Activated T-helper 1 cell treated with anti-CD3 and anti-CD28 coated beads, Interleukin-12 subunit alpha, Interleukin-12 subunit beta, Interleukin-2, Interleukin-4 antibody, amounts not matched to agents 30 ng/mL and 10 ng/mL and 1 ng/mL, durations not matched to agents 14 hours and 24 hours and 36 hours (primary cell): ENCODE measurements at places on chromosomes 2 and 18. TPM values are rescaled to one million over a fixed set of nuclear protein-coding genes. Genes with fewer than 3 reads are reported as not detected.

GRCh38 chr2:62383846-62384245, 122.1 kb downstream of the TMEM17 start:
- H3K27ac ChIP-seq = no peak overlapping the region
- DNase-seq = no peak
- H3K27me3 ChIP-seq = peaks cover 4% of the 10 kb centered on the region
- H3K36me3 ChIP-seq = no peaks in the 10 kb centered on the region

DNA sequence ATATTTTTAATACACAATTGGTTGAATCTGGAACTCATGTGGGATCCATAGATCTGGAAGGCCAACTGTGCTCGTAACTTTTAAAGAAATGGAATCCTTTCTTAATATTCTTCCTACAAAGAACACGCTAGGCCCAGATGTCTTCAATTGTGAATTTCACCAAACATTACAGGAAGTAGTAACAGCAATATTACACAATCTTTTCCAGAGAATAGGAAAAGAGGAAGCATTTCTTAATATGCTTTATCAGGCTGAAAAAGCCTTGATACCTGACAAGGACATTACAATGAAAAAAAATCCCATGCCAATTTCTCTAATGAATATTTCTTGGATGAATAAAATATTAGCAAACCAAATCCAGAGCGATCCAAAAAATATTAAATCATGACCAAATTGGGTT, 80.3 kb upstream of the HAAO start:
- H3K27me3 ChIP-seq = no peaks in the 10 kb centered on the region
- DNase-seq = no peak
- H3K27ac ChIP-seq = no peak overlapping the region
- no peaks in the 10 kb centered on the region for H3K4me1 ChIP-seq

The FBXO36 gene
- 0.31 and 0.42 TPM in 2 replicates for total RNA-seq

The MYCN gene
- total RNA-seq = not detected in 2 replicates

DNA sequence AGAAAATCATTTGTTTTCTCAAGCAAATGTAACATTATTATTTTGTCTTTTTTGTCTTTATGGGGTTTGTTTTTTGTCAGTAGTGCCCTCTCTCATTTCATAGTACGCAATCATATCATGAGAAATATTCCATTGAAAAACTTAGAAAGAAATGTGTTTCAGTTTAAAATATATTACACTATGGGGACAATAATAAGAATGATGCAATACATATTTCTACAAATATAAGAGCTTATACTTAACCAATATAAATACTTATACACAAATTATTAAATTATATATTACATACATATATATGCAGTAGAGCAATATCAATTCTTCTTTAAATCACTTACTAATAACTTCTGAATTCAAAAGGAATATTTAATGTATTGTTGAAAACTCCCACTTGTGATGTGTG, 13.7 kb downstream of the LRRTM4 start:
- DNase-seq = no peak
- no peaks in the 10 kb centered on the region for H3K36me3 ChIP-seq

- H3K27me3 ChIP-seq = no peaks in the 10 kb centered on the region
- no peak for DNase-seq
- H3K4me1 ChIP-seq = no peaks in the 10 kb centered on the region
- H3K36me3 ChIP-seq = no peaks in the 10 kb centered on the region
- no peak overlapping the region for H3K4me3 ChIP-seq
- H3K27ac ChIP-seq = no peak overlapping the region
Observed at GRCh38 chr2:69214898-69215297, 172.1 kb downstream of the GFPT1 start.

The HOXD3 gene
- not detected in 2 replicates for total RNA-seq

GRCh38 chr2:47225061-47225783, 70.1 kb upstream of the STPG4 start:
- no peaks in the 10 kb centered on the region for H3K36me3 ChIP-seq
- no peak for DNase-seq
- H3K27me3 ChIP-seq = peaks cover 2% of the 10 kb centered on the region
- H3K4me3 ChIP-seq = no peak overlapping the region
- no peak overlapping the region for H3K27ac ChIP-seq

DNA sequence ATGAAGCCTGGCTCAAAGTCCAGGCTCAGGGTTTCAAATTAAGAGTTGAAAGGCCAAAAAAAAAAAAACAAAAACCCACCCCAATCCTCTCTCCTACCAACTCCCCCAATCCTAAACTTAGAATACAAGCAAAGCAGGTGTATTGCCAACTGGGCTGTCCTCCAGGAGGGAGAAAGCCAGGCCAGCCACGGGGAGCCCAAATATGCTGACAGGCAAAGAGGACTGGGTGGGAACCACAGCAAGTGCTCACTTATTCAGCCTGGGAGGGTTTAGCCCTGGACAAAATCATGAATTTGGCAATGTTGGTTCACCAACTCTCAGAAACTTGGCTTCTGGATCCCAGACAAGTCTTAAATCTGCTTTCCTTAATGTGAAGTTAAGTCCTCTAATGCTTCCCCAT, 36.5 kb downstream of the GKN2 start:
- H3K4me1 ChIP-seq = peaks cover 11% of the 10 kb centered on the region
- no peak overlapping the region for H3K4me3 ChIP-seq
- peaks cover 3% of the 10 kb centered on the region for H3K36me3 ChIP-seq
- no peaks in the 10 kb centered on the region for H3K27me3 ChIP-seq
- H3K27ac ChIP-seq = no peak overlapping the region
- no peak for DNase-seq

GRCh38 chr2:59584958-59585357, 968.5 kb downstream of the BCL11A start:
- H3K27ac ChIP-seq = no peak overlapping the region
- no peaks in the 10 kb centered on the region for H3K36me3 ChIP-seq

The MLPH gene
- total RNA-seq = not detected in 2 replicates

- H3K4me3 ChIP-seq = no peak overlapping the region
- H3K4me1 ChIP-seq = no peaks in the 10 kb centered on the region
- H3K36me3 ChIP-seq = no peaks in the 10 kb centered on the region
- DNase-seq = no peak
- no peak overlapping the region for H3K27ac ChIP-seq
Observed at GRCh38 chr2:88660622-88661021, 30.9 kb upstream of the RPIA start.

- H3K27me3 ChIP-seq = no peaks in the 10 kb centered on the region
- H3K4me3 ChIP-seq = no peak overlapping the region
- no peak for DNase-seq
- H3K4me1 ChIP-seq = peaks cover 18% of the 10 kb centered on the region
Observed at GRCh38 chr2:28048341-28048740, 157.8 kb downstream of the BABAM2 start.

DNA sequence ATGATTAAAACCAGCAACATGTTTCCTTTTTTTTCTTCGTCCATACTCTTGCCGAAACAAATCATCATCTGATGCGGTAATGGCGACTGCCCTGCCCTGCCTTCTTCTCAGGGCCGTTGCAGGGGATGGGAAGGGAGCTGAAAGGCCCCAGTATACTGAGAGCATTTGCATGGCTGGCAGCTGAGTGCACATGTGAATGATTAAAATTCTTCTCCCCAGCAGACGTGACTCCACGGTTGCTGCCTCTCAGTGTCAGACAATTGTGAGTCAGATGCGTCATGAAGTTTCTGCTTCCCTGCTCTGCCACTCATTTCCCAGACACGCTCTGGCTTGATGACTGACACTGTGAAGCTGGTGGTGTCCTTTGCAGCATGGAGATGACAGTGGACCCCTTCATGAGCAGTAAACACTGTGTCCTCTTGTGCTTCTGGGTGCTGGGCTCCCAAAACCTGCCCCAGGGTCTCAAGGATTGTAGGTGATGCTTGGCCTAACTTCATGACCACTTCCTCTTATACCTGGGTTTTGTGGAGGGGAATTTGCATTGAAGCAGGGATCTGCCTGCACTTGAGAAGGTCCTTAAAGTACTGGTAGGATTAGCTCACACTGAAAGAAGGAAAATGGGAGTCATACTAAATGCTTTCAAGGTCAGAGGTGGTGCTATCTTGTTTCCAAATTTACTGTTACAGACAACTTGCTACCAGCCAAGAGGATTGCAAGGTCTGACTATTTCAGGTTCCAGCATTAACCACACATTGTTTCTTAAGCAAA, 222.5 kb upstream of the COPS8 start:
- H3K4me1 ChIP-seq = no peaks in the 10 kb centered on the region
- H3K27ac ChIP-seq = no peak overlapping the region
- peaks cover 4% of the 10 kb centered on the region for H3K27me3 ChIP-seq
- no peak for DNase-seq

The LAPTM4A gene
- 25.5 and 29.1 TPM in 2 replicates for total RNA-seq

The CXCR1 gene
- not detected in 2 replicates for total RNA-seq
